ENCODE measurements at places on chromosomes 12 and 14. TPM values are rescaled to one million over a fixed set of nuclear protein-coding genes. Genes with fewer than 3 reads are reported as not detected.

The LYZ gene
- 42.0 TPM for polyA plus RNA-seq

DNA sequence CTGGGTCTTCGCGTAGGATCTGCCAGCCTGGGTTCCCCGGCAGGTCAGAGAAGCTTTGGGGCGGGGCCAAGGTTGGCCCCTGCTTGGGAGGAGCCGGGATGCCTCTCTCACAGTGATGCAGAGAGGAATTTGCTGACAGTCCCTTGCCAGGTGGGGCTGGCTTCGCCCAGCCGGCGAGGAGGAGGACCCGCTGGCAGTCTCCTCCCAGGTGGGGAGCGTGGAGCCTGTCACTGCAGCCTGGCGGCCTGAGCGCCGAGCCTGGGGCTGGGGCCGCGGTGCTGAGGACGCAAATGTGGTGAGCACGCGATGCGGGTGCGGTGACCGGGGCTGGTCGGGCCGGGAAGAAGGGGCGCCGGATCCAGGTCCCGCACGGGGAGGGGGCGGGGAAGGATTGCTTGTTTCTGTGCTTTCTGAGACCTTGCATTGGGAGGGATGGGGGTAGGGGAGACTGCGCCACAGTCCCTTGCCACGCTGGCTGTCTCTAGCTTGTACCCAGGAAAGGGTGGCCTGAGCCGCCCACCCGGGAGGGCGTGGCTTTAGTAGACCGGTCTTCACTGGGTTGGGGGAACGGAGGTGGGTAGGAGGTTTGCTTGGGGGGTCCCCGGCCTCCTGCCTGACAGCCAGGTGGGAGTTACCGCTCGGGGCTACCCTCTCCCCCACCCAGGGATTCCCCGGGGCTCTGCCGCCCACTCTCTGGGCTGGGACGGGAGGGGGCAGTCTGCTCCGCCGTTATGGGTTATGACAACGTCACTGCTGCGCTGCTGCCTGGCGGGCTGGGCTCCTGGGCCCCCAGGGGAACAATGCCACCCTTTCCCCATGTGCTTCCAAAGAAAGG lies at the start of gene TMEM63C:
Gene TMEM63C, plus strand, starts transcription at position 196 of the 835 bp plus-strand sequence. CDS start 37,016 bp downstream, outside the sequence.
- no peak for DNase-seq

DNA sequence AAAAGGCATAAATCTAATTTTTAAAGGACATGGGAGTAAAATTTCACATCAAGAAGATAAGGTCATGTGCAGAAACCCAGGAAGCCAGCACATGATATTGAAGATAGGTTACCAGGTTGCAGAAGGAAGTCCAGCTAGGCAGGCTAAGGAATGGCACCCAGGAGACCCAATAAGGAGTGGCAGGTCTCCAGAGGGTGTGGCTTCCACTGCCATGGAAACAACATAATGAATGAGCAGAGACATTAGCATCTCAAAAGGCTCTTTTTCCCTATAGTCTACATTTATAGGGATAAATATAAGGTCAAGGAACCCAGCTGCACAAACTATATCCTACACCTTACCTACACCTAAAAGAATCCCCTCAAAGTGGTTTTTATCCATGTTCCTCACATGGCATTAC lies 275.9 kb downstream of the RPS29 start:
- DNase-seq, result no peak

DNA sequence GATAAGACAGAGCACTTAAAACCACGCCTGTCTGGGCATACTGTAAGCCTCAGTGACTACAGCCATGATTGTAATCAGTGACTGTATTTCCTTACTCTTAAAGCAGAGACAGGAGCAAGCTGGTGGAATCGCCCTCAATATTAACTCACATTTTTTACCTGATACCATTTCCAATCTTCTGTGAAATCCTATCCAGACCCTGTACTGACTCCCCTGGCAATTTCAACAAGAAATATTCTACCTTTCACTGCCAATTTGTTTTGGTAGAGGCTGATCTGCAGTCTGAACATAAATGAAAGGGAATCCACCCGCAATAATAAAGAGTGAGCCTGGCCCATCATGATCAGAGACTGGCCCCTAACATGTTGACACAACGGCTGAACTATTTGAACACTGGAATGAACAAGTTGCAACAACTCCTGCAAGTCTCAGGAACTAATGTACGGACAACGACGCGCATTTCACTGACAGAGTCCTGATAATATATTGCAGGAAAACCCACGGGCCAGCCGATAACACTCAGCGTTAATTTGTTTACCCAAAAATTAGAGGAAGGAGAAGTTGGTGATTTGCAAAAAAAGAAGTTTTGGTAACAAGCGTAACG lies 195.5 kb upstream of the BTG1 start:
- no peak for DNase-seq

- DNase-seq, result no peak
These were observed 13.0 kb upstream of the TPCN1 start for GRCh38 chr12:113208041-113208934.

The PRKD1 gene
- polyA plus RNA-seq, result 28.3 TPM

- no peak for DNase-seq
These were observed 63.6 kb downstream of the PAPOLA start for GRCh38 chr14:96565811-96566210.

The OR4N5 gene
- polyA plus RNA-seq, result not detected

GRCh38 chr14:22513066-22513812 lies 75.8 kb downstream of the DAD1 start:
- no peak for DNase-seq

DNA sequence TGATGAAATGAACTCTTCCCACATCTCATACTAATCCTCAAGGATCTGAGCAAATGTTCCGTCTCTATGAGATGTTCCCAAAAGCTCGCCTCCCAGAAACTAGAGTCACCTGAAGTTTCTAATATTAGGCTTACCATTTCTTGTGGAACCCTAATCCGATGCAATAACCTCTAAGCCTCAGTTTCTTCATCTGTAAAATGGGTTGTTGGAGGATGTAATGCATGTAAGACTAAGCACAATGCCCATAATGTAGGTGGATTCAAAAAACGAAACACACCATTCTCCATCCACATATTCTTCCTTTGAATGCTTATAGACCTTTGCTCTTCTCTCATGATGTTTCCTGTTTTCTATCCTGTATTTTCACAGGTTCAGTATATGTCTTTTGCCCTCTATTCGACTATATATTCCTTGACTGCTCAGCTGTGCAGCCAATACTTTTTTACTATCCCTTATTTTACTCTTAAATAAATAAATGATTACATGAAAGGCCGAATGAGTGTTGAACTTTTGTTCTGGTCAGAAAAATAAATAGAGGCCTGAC lies 307.3 kb upstream of the G2E3 start:
- no peak for DNase-seq

GRCh38 chr14:21526672-21527317 lies 649 bp upstream of the SALL2 start:
- DNase-seq, result no peak

DNA sequence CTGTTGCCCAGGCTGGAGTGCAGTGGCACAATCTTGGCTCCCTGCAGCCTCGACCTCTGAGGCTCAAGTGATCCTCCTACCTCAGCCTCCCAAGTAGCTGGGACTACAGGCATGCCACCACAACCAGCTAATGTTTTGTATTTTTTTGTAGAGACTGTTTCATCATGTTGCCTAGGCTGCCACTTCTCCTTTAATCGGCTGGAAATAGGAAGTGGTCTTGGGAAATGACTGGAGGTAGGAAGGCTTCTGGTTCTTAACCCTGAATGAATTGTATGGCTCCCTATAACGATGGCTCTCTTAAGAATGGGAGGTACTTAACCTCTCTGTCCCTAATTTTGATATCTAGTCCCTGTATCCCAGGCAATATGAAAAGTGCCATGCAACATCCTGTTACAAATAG lies 113.9 kb upstream of the USP15 start:
- DNase-seq, result no peak

The DTX1 gene
- polyA plus RNA-seq, result 3.3 TPM

GRCh38 chr12:93689076-93689834 lies 12.1 kb downstream of the CRADD start:
- no peak for DNase-seq

The TOMM20L gene
- polyA plus RNA-seq, result 0.64 TPM

- no peak for DNase-seq
These were observed 40.0 kb upstream of the CAPRIN2 start for GRCh38 chr12:30794591-30795409.

The AEBP2 gene
- polyA plus RNA-seq, result 55.9 TPM

DNA sequence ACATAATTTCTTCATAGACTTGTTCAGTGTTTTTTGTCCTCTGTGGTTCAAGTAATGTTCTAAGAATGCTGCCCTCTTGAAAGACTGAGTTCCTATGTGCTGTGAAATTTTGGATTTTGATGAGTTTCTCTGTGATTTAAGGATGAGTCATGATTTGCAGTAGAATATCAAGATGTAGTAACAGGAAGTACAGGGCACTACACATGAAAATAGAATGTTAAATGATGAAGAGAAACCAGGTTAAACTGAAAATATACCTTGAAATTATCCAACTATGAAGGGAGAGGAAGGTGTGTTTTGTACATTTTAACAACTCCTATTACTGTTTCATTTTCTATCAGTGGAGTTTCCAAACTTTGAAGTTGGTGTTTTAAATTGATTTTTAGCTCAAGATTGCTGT lies 4.8 kb downstream of the ELK3 start:
- DNase-seq, result no peak

GRCh38 chr12:53207042-53207441 lies at the start of gene ITGB7:
Gene ITGB7 (minus strand): TSS chr12:53207251. CDS start chr12:53200443, 6,808 bp downstream.
- no peak for DNase-seq

- no peak for DNase-seq
These were observed 46.0 kb downstream of the ATP2B1 start for GRCh38 chr12:89662623-89663022.

GRCh38 chr14:77849711-77850110 lies 49.8 kb downstream of the ADCK1 start:
- no peak for DNase-seq

- no peak for DNase-seq
These were observed 16.8 kb upstream of the ANKRD33 start for GRCh38 chr12:51871126-51871525.

- DNase-seq, result no peak
These were observed 425.8 kb upstream of the ATXN7L3B start for GRCh38 chr12:74111688-74112360.

DNA sequence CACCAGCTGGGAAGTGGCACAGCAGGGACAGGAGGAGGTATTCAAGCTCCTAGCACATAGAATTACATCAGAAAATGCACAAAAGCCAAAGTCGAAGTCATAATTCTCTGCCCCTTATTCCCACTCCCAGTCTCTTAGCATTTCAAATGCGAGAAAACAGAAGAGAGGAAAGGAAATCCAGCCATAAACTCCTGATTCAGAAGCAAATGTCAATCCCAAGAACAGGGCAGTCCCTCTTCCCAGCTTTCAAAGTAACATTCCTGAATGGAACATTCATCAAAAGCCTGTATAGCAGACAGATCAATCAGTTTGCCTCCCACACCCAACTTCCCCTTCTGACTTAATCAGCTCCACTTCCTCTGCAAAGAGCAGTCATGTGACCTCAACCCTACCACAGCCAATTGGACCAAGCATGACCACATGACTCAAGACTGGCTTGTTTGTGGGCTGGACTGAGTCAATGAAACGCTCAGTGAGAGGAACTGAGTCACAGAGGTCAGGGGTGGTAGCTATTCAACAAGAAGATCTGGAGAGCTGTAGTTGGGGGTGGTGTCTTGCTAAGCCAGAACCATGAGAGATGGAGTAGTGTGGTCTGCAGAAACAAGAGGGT lies 41.4 kb upstream of the TUNAR start:
- DNase-seq, result no peak

All from right lung (tissue), 10 donors.